ENCODE measurements at places on chromosomes 6 and 20.

DNA sequence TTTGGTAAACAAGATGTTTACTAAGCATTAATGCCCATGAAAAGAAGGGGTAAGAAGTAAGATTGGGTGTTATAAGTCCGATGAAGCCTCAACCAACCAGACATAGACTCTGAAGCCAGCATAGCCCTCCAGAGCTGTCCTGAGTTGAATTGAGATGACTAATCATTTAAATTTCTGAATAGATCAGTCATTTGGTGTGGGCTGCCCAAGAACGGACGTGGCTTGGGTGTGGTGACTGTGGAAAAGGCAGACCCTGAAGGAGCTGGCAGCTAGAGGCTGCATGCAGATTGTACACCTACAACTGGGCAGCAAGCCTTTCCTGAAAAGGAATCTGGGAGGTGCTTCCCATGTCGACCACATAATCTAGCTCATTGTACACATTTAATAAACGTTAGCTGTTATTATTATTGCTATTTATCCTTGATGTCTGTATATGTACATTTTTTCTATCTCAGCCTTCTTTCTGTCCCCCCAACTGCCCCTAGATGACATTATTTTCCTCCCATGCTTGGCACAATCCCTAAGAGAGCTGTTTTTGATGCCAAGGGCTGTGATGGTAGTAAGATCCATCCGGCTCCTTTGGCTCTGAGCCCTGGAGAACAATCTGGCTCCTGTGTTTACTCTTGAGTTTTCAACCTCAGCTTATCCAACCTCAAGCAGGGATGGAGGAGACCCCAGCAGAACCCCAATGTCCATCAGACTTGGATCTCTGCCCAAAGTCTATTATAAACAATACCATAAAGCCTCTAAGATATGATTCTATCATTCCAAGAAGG, 57.6 kb upstream of the JAG1 start:
- no peak overlapping the region for H3K4me3 ChIP-seq
- no peak overlapping the region for H3K27ac ChIP-seq
- H3K27me3 ChIP-seq, result no peaks in the 10 kb centered on the region

DNA sequence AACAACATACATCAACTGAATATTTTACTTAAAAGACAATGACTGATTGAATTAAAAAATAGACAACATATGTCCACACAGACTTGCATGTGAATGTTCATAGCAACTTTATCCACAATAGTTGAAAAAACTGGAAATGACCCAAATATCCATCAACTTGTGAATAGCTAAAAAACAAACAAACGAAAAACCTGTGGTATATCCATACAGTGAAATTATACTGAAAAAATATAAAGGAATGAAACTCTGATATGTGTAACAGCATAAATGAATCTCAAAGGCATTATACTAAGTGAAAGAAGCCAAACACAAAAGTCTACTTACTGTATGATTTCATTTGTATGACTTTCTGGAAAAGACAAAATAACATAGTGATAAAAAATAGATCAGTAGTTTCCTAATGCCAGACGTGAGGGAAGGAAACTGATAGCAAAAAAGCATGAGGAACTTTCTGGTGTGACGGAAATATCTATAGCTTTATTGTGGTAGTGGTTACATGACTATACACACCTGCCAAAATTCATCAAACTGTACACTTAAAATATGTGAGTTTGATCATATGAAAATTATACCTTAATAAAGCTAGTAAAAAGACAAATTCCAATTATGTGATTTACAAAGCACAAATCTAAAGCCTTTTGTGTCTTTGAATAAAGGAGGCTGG, 123.2 kb downstream of the BACH2 start:
- H3K27ac ChIP-seq, result no peak overlapping the region
- no peak for DNase-seq
- no peaks in the 10 kb centered on the region for H3K36me3 ChIP-seq
- H3K4me1 ChIP-seq, result peaks cover 2% of the 10 kb centered on the region

GRCh38 chr6:97145691-97146090, 137.3 kb downstream of the MMS22L start:
- no peaks in the 10 kb centered on the region for H3K27me3 ChIP-seq
- H3K27ac ChIP-seq, result no peak overlapping the region
- no peak overlapping the region for H3K4me3 ChIP-seq
- no peak for DNase-seq
- no peaks in the 10 kb centered on the region for H3K4me1 ChIP-seq

DNA sequence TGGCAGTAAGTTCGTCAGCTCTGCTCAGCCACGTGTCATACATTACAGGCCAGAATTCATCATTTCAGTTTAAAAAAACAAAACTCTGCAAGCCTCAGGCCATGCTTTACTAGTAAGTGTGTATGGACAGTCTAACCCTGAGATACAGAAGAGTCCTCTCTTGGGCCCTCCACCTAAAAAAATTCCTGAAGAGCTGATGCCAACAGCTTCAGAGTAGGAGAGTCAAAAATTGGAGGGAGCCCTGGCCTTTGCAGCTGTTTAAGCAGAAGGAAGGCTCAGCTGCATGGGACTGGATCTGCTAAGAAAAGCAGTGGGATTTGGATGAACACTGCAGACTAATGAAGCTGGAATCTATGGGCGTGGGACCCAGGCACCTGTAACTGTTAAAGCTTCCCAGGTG, 47.2 kb upstream of the FAM8A1 start:
- no peak overlapping the region for H3K27ac ChIP-seq
- H3K4me1 ChIP-seq, result no peaks in the 10 kb centered on the region
- H3K27me3 ChIP-seq, result no peaks in the 10 kb centered on the region
- no peaks in the 10 kb centered on the region for H3K36me3 ChIP-seq
- H3K4me3 ChIP-seq, result no peak overlapping the region

DNA sequence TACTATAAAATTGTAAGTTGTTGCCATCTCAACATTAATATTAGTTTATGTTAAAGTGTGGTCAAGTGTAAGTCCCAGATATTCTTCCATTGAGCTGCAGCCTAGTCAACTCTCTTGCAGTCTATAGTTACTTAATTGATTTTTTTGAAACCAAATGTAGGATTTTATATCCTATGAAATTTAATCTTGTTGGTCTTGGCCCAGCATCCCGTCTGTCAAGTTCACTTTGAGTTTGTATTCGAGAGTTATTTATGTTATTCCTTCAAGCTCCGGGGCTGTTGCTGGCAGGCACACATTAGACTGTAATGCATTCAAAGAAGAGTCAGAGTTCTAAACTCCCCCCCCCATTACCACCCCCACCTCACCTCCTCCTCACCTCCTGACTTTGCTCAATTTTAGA, 71.0 kb upstream of the SPACA1 start:
- H3K27me3 ChIP-seq, result no peaks in the 10 kb centered on the region
- no peak for DNase-seq
- H3K4me1 ChIP-seq, result no peaks in the 10 kb centered on the region
- H3K4me3 ChIP-seq, result no peak overlapping the region
- H3K27ac ChIP-seq, result no peak overlapping the region

GRCh38 chr20:1825507-1825906, 69.7 kb upstream of the SIRPA start:
- H3K36me3 ChIP-seq, result no peaks in the 10 kb centered on the region
- no peak overlapping the region for H3K4me3 ChIP-seq
- no peak overlapping the region for H3K27ac ChIP-seq
- no peaks in the 10 kb centered on the region for H3K27me3 ChIP-seq

GRCh38 chr6:74971633-74972032, 234.2 kb downstream of the COL12A1 start:
- H3K4me3 ChIP-seq, result no peak overlapping the region
- H3K27ac ChIP-seq, result no peak overlapping the region
- H3K27me3 ChIP-seq, result no peaks in the 10 kb centered on the region
- no peak for DNase-seq
- no peaks in the 10 kb centered on the region for H3K36me3 ChIP-seq
- H3K4me1 ChIP-seq, result no peaks in the 10 kb centered on the region

DNA sequence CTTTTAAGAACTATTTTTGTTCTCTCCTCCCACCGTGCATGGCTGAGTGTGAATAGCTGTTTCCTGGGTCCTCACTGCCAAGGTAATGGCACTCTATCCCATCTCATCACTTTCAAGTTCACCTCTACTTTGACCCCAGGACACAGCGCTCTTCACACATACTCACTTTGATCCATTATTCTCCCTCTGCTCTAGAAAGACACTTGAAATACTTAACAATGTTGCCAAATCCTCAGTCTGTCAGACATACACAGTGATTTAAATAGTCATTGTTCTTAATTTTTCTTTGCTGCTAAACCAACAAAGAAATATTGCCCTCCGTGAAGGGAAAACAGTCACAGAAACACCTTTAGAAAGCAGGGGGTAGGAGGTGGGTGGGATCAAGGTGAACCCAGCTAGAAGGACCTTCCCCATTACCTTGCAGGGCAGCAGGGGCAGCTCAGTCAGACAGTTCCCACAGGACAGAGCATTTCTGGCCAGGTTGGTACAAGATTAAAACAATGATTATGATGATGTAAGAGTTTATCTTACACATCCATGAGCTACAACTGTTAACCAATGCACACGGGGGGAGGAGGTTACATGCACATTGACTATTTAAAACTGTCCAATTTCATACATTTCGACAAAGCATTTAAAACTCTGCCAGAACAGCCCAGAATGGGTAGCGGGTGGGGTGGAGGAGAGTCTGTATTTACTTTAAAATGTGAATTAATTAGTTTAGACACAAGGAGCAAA, 2.4 kb downstream of the SLC22A23 start:
- peaks cover 54% of the 10 kb centered on the region for H3K27me3 ChIP-seq
- no peak overlapping the region for H3K27ac ChIP-seq
- DNase-seq, result no peak
- H3K4me3 ChIP-seq, result peak overlapping the region; percentile 94
- H3K36me3 ChIP-seq, result no peaks in the 10 kb centered on the region

DNA sequence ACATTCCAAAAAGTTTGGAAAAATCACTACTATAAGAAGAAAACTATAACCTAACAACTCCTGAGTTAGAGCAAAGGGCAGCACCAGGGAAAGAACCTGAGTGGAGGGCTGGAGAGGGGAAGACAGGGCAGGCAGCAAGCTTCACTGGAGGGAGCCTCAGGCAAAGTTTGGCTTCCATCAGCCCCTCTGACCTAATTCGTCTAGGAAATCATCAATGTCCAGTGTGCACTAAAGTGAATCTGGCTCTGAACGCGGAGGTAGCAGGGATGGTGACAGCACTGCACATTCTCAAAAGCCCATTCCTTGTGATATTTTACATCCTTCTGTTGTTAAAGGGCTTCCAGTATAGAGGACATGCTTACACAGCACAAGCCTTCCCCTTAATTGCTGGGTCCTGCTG, 87.1 kb downstream of the ZDHHC14 start:
- DNase-seq, result no peak
- H3K27me3 ChIP-seq, result no peaks in the 10 kb centered on the region
- H3K27ac ChIP-seq, result no peak overlapping the region
- H3K4me1 ChIP-seq, result peaks cover 4% of the 10 kb centered on the region
- no peaks in the 10 kb centered on the region for H3K36me3 ChIP-seq
- H3K4me3 ChIP-seq, result no peak overlapping the region

- H3K4me3 ChIP-seq, result no peak overlapping the region
- no peaks in the 10 kb centered on the region for H3K4me1 ChIP-seq
- no peaks in the 10 kb centered on the region for H3K36me3 ChIP-seq
- no peak for DNase-seq
- no peaks in the 10 kb centered on the region for H3K27me3 ChIP-seq
Measured at GRCh38 chr6:106370639-106371038, 10.1 kb downstream of the CRYBG1 start.

DNA sequence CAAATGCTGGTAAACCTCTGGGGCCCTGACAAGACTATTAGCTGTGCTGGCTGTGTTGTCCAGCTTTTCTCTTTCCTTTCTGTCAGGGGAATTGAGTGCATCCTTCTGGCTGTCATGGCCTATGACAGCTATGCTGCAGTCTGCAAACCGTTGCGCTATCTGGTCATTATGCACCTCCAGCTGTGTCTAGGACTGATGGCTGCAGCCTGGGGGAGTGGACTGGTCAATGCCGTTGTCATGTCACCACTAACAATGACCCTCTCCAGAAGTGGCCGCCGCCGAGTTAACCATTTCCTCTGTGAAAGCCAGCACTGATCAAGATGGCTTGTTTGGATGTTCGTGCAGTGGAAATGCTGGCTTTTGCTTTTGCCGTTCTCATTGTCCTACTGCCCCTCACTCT, 20.3 kb downstream of the OR2B6 start:
- peaks cover 4% of the 10 kb centered on the region for H3K27me3 ChIP-seq
- no peak overlapping the region for H3K4me3 ChIP-seq
- no peak for DNase-seq
- H3K27ac ChIP-seq, result no peak overlapping the region

DNA sequence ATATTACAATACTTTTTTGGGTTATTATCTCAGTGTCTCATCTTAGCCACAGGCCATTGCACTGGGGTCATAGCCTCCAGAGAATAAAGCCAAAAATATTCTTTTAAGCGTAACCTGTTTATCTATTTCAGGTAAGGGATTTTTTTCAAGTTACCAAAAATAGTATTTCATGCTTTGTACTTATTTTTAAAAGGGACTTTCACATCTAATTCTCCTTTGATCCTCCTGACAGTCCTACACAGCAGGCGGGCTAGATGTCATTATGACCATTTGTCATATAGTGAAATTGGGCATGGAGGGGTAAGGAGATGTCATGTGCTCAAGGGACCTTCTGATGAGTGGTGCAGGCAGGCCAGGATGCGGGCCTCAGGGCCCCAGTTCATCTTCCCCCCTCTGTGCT, 68.9 kb downstream of the TBC1D7 start:
- H3K27me3 ChIP-seq, result no peaks in the 10 kb centered on the region
- no peak overlapping the region for H3K4me3 ChIP-seq
- DNase-seq, result no peak

DNA sequence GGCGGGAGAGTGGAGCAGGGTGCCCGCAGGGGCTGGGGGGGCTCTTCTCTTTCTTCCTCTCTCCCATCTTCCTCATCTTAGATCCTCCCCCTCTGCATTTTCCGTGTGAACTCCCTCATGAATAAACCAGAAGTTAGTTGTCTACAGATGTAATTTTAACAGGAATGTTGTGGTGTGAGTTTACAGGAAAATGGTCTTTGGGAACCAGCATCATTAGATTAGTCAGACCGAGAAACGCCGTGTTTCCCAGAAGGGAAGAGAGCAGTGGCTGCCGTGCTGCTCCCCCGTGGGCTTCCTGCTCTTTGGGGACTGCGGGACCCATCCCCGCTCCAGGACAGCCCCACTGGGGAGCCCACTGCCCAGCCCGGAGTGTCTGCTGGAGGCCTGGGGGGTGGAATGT, 3.4 kb downstream of the MYT1 start:
- H3K36me3 ChIP-seq, result no peaks in the 10 kb centered on the region
- H3K4me1 ChIP-seq, result no peaks in the 10 kb centered on the region
- DNase-seq, result no peak
- H3K27ac ChIP-seq, result no peak overlapping the region

GRCh38 chr20:24979036-24979960, 13.3 kb downstream of the APMAP start:
- no peak for DNase-seq
- no peak overlapping the region for H3K27ac ChIP-seq
- H3K27me3 ChIP-seq, result no peaks in the 10 kb centered on the region
- H3K36me3 ChIP-seq, result peaks cover 48% of the 10 kb centered on the region
- no peaks in the 10 kb centered on the region for H3K4me1 ChIP-seq

DNA sequence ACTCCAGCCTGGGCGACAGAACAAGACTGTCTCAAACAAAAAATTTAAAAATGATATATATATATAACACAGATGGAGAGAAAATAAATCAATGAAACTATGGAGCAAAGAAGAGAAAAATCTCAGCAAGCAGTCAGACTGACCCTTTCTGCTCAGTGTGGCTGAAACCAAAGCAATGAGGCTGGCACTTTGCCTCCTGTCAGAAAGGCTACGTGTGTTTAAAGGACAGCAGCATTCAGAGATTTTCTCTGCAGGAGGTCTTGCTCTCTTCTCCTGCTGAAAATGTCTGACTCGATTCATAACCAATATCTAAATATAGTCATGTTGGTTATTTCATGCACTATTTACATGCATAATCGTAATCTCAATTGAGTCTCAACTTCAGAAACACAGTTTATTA, 527.0 kb upstream of the JARID2 start:
- no peak overlapping the region for H3K27ac ChIP-seq
- no peaks in the 10 kb centered on the region for H3K36me3 ChIP-seq
- H3K27me3 ChIP-seq, result no peaks in the 10 kb centered on the region
- H3K4me1 ChIP-seq, result no peaks in the 10 kb centered on the region

Data from mesenchymal stem cell (in vitro differentiated cells and primary cell).